Lower lobe of right lung (tissue), 2 donors: ENCODE measurements at places on chromosomes 13 and 19. TPM values are rescaled to one million over a fixed set of nuclear protein-coding genes. Genes with fewer than 3 reads are reported as not detected.

GRCh38 chr19:43444531-43445287 lies 20.7 kb downstream of the LYPD3 start:
- no peak for DNase-seq

C2CD4C gene
- 2.2 TPM for total RNA-seq

GRCh38 chr13:110319774-110320509 lies 12.9 kb downstream of the COL4A2 start:
- DNase-seq: peak; percentile 44

DNA sequence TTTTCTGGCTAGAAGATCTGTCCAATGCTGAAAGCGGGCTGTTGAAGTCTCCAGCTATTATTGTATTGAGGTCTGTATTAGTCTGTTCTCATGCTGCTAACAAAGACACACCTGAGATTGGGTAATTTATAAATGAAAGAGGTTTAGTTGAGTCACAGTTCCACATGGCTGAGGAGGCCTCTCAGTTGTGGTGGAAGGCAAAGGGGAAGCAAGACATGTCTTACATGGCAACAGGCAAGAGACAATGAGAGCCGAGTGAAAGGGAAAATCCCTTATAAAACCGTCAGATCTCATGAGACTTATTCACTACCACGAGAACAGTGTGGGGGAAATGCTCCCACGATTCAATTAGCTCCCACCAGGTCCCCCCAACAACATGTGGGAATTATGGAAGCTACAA lies 980.4 kb downstream of the SLITRK5 start:
- DNase-seq: no peak

- no peak for DNase-seq
These were observed 15.3 kb upstream of the ATP12A start for GRCh38 chr13:24664726-24665409.

- DNase-seq: no peak
These were observed 844.6 kb downstream of the SLITRK6 start for GRCh38 chr13:84954636-84955035.

DNA sequence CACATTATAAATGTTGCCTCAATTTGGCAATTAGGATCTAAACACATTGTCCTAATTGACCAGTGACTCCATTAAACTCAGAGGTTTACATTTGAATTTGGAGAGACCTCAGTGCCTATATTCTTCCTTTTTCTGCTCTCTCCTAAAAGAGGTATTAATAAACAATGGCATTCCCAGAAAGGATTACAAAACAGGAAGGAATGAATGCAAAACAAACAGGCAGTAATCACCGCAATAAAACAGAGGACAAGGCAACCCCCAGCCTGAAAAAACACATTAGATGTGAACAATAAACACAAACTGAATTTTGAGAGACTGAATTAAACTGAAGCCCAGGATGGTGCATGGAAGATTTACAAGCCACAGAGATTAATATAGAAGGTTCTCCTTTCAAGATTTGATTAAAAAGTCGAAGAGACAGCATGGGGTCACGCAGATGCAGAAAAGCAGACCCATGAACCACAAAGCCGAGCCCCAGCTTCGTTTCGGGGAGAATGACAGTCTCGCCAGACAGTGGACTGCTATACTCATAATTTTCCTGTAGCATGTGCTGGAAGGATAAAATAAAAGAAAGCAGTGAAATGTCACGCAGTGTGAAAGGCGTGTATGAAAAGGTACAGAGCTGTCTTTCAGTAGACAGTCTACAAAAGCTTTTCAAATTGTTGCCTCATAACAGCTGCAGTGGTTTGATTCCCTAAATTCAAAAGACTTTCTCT lies 503.0 kb downstream of the LIG4 start:
- no peak for DNase-seq

RASA3 gene
- 19.1 TPM for total RNA-seq

GRCh38 chr19:48967346-48968178 lies 2.5 kb downstream of the FTL start:
- peak; percentile 77 for DNase-seq
